ENCODE measurements at places on chromosomes 11 and 22.

- no peak for DNase-seq
Measured at GRCh38 chr22:35070451-35071093, 4.6 kb downstream of the ISX start.

DNA sequence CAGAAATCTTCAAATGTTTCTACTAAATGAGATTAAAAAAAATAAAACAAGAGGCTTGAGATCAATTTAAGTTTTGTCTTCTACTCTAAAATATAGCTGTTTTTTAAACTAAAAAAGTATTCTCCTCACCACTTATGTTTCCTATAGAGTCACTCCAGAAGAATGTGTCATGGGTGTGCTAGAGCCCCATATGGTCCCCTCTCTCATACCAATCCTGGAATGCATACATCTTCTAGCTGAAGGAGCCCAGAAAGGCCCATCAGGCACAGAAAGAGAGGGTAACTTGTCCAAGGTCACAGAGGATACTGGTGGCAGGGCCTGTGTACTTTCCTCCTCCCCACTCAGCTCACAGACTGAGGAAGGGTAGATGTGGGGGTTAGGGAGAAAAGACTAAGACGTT, 34.4 kb downstream of the RELT start:
- DNase-seq: no peak

GRCh38 chr11:67279589-67280340, 9.3 kb upstream of the ANKRD13D start:
- no peak for DNase-seq

GRCh38 chr22:39097098-39098020, at the start of gene APOBEC3H:
APOBEC3H (plus strand) TSS chr22:39097244; CDS start chr22:39100279, 3,035 bp downstream.
- no peak for DNase-seq

DNA sequence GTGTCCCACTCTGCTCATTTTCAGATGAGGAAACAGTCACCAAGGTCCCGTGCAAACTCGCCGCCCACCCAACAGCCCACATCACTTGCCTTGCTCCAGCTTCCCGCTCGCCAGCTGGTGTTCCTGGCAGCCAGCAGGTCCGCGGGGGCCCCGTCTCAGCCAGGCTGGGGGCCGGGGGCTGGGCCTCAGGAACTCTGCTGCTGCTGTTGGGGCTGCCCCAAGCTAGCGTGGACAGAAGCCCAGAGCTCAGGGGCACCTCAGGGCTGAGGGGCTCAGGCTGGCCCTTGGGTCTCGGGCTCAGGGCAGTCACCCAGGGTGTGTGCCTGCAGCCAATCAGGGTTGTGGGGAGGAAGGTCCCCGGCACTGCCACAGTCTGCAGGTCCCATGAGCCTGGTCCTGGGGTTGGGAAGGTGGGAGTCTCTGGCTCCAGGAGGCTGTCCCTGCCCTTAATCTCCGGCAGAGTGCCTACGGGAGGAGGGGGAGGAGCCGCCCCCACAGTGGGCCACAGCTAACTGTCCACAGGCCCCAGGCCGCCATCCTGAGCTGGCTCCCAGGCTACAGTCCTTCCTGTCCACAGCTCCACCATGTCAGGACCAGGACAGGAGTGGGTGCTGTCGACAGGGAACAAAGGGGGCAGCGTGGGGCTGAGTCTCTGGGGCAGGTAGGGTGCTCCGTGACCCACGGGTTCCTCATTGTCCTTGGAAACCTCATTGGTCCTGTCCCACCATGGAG, 65.2 kb downstream of the ARFGAP3 start:
- no peak for DNase-seq

DNA sequence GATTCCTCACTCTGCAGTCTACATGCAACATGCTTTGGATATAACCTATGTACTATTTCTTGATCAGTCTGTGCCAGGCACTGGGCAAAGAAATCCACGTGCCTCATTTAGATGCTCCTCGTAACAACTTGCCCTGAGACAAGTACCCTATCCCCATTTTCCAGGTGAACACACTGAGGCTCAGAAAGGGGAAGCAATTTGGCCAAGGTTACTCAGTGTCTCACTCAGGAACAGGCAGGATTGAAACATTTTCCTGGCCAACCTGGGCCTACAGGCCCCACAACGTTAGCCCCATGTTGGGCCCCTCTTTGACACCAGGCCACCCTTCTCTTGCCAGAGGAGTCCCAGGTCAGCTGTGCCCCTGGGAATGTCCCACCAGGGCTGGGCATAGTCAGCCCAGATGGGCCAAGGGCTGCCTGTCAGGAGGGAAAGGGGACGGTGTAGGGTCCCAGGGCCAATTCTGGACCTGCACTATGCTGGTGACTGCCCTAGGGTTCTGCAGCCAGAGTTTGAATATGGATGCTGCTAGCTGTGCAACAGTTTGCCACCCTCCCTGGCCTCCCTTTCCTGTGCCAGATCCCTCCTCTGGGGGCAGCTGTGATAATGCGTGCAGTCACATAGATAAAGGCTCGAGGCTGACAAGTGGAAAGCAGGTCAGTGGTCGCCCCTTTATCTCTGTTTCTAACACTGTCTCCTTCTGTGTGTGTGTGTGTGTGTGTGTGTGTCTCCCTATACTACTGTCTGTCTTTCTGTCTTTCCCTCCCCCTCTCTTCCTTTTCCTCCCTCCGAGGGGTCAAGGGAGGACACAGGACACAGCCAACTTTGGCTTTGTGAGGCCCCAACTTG, 10.4 kb upstream of the EMID1 start:
- DNase-seq: no peak

DNA sequence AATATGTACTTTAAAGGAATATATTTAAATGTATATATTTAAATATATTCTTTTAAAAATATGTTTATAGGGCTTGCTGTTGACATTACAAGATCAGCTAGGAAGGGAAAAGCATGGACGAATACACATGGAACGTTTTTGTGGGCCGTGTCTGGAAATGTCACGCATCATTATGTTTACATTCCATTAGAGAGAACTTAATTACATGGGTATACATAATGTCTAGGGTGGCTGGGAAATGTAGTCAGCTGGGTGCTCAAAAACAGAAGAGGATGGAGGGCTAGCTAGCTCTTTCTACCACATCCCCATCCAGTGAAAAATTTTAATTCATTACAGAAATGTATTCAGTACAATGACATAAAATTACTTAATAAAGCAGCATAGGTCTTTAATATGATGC, 371.2 kb downstream of the DYNC2H1 start:
- DNase-seq: no peak

- DNase-seq: no peak
Measured at GRCh38 chr22:43944670-43945430, 10.4 kb upstream of the SAMM50 start.

DNA sequence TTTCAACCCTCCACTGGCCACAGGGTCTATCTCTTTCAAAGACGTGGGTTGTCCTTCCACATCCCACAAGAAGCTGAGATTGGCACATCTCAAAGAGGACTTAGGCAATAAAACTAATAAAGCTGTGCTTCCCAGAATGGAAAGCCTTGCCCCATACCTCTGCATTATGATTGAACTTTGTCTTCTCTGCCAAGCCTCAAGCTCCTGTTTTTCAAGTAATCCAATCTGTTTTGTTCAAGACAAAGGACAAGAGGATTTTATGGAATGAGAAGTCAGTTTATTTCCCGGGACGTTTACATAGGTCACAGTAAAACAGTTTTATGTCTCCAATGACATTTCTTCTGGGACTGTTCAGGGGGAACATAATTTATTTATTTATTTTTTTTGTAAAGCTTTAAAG, 108.4 kb downstream of the GALNT18 start:
- no peak for DNase-seq

GRCh38 chr22:35725521-35725920, 7.8 kb downstream of the APOL5 start:
- no peak for DNase-seq

DNA sequence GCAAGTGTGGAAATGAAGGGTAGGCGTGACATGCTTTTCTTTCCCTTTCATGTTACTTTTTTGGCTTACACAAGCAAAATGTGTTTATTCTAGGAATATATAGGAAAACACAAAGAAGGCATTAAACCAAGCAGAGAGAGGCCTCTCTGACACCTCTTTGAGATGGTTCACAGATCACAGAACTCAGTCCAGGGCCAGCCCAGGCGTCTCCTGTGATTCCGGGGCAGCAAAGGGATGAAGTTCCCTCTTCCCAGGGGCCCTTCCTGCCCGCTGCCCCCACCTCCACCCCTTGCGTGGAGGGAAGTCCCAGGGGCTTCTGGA, 78.0 kb downstream of the CACNA1I start:
- DNase-seq: no peak

DNA sequence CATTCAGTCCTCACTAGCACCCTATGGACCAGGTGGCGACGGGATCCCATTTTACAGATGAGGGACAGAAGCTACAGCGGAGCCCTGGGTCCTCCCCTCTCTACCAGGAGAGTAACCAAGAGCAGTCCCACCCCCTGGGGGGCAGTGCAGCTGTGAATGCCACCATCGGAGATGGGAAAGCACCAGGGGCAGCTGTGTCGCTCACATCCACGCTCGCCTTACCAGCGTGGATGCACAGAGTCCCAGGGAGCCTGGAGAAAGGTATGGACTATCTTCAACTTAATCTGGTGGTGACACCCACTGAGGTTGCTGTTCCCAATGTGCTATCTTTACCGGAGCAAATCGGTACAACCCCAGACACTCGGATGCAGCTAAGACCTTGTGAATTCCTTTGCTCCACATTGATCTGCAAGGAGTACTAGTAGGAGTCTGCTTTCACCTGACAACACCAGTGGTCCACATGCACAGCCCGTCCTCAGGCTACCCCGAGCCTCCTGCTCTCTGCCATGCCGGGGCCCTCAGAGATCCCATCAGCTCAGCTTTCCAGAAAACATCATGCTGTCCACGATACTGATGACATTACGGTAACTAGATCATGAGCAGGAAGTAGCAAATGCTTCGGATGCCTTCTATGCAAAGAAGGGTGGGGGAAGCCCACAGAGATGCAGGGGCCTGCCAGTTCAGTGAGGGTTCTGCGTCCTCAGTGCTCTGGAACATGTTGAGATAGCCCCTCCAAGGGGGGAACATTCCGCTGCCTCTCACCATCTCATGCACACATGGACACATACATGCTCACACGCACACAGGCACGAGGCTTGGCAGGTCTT, 126.0 kb downstream of the CTTN start:
- no peak for DNase-seq

DNA sequence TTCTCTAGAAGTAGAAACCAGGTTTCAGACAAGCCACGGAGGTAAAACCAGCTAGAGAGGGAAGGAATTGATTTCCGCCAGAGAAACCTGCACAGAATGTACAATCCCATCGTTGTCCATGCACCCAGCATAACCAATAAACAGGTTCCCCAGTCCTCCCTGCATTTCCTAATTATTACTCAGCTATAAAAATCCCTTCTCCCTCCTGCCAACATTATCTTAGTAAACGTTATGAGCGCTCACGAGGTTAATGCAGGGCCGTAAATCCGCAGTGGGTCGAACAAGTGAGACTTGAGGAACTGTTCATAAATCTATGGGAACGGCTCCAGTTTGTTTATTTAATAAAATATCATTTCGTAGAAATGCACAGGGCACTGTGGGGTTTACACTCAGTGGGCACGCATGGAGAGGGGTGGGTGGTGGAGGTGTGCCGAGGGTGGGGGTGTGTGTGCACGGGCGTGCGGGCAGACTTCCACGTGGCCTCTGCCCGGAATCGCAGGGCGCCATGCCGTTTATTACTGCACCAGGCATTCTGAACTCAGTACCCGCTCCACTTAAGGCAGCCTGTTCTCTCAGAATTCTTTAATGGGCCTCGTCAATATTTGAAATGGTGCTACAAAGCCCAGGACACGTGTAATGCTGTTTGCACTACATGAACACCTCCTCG, 257.3 kb downstream of the MIAT start:
- DNase-seq: no peak

GRCh38 chr11:91686700-91687099, 537.9 kb upstream of the FAT3 start:
- DNase-seq: no peak

GRCh38 chr11:62505059-62505439, 41.6 kb downstream of the AHNAK start:
- DNase-seq: no peak

DNA sequence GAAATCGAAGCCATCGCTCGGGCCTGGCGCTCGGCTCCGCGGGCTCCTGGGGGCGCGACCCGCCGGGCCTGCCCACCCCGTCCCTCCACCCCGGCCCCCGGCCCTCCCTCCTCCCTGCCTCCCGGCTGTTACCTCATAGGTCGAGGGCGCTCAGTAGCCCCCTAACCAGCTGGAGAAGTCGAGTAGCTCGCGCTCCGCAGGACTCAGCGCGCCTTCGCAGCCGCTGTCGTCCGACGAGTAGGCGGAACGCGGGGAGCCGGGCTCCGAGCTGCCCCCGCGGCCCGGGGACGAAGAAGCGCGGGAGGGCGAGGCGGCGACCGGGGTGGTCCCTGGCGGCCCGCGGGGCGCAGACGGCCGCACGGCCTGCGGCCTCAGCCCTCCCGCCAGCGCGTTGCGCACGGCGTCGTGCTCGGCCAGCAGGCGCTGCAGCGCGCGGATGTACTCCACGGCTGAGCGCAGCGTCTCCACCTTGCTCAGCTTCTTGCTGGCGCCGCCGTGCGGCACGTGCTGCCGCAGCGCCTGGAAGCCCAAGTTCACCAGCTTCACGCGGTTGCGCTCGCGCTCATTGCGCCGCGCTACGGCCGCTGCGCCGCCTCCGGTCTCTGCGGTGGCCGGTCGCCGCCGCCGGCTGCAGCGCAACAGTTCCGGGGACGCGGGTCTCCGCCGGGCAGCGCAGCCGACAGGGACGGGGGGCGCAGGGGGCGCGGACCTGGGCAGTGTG, 627 bp downstream of the ASCL2 start:
- no peak for DNase-seq

DNA sequence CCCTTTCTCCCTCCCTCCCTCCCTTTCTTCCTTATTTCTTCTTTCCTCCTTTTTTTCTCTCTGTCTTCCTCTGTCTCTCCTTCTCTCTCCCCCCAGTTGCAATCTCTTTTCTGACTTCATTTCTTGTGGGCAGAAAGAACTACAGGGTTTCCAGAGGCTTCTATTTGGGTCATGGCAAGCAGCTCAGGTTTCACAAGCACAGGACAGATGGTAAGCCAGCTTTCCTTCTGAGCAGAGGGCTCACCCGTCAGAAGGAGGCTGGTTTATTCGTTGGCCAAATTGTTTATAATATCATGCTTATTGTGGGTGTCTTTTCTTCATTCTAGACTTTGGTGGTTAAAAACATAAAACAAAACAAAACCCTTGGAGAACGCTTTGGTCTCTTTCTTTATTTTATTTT, 58.9 kb upstream of the CLMP start:
- no peak for DNase-seq

DNA sequence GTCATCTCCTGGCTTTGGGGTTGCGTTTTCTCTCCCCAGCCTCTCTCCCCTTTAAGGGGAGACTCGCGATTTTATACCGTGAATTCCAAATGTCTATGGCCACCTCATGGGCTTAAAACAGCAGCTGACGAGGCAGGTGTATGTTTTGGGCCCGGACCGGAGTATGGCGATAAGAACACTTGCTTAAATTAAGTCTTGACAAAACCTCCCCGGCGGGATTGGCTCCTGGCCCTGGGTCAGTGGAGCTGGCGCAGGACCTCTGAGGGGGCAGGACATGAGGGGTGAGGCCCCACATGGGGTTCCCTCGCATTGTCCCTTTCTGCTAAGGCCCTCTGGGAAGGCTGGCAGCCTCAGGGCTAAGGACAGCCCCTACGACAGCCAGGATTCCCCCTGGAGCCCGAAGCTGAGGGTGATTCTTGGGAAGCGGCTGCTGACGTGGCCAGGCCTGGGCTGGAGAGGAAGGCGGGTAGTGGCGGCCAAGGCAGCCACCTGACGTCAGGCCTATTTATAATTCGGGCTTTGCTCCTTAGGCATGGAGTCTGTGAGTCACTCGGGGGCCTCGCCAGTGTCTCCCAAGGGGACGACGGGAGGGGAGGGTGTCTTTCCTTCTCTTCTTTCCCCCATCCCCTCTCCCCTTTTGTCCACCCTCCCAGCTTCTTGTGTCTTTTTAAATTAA, 12.7 kb downstream of the MYO18B start:
- no peak for DNase-seq

All from substantia nigra (tissue), 51 donors.